ENCODE measurements at places on chromosomes 1 and 21. TPM values are rescaled to one million over a fixed set of nuclear protein-coding genes. Genes with fewer than 3 reads are reported as not detected.

- H3K4me3 ChIP-seq: no peak overlapping the region
- peaks cover 68% of the 10 kb centered on the region for H3K4me1 ChIP-seq
- H3K27me3 ChIP-seq: no peaks in the 10 kb centered on the region
- no peak for DNase-seq
These were observed 23.4 kb downstream of the SAMSN1 start for GRCh38 chr21:14522736-14523135.

DNA sequence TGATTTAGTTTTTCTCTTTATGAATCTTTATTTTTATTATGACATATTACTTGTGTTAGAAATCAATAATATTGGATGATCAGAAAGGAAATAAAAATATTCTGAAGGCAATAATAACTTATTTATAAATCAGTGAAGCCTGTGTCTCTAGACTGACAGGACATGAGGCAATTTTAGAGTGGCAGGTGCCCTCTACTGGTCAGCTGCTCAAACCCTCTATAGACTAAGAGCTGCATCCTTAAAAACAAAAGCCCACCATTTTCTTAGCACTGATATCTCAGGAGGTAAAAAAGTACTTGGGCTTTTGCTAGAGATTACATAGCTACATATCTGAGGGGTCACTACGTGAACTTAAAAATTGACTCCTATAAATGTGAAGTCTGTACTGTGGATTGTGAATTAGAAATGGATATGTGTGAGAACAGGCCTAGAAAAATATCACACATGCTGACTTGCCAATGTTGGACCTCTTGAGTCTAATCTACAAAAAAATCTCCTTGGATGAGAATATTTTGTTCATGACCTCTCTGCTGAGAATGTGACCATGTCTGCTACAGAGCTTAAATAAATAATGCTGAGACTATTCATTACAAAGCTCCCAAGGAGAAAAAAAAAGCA, 597.9 kb upstream of the ADAMTS5 start:
- H3K27me3 ChIP-seq: no peaks in the 10 kb centered on the region
- no peak overlapping the region for H3K27ac ChIP-seq
- H3K4me1 ChIP-seq: no peaks in the 10 kb centered on the region
- H3K4me3 ChIP-seq: no peak overlapping the region
- no peak for DNase-seq

GRCh38 chr1:210384625-210385024, 55.9 kb downstream of the HHAT start:
- H3K27me3 ChIP-seq: peaks cover 4% of the 10 kb centered on the region
- H3K4me3 ChIP-seq: no peak overlapping the region
- H3K4me1 ChIP-seq: no peaks in the 10 kb centered on the region
- no peaks in the 10 kb centered on the region for H3K36me3 ChIP-seq
- H3K27ac ChIP-seq: no peak overlapping the region

GRCh38 chr1:84869720-84870119, 23.3 kb downstream of the LPAR3 start:
- no peak overlapping the region for H3K27ac ChIP-seq
- H3K27me3 ChIP-seq: peaks cover 31% of the 10 kb centered on the region
- no peak overlapping the region for H3K4me3 ChIP-seq
- no peak for DNase-seq
- peaks cover 3% of the 10 kb centered on the region for H3K4me1 ChIP-seq

GRCh38 chr1:79004916-79005315, 1.6 kb downstream of the ADGRL4 start:
- no peak overlapping the region for H3K27ac ChIP-seq
- H3K36me3 ChIP-seq: no peaks in the 10 kb centered on the region
- DNase-seq: no peak
- no peaks in the 10 kb centered on the region for H3K27me3 ChIP-seq
- H3K4me3 ChIP-seq: no peak overlapping the region

GRCh38 chr1:63980740-63981407, 207.1 kb downstream of the ROR1 start:
- no peaks in the 10 kb centered on the region for H3K4me1 ChIP-seq
- H3K27ac ChIP-seq: no peak overlapping the region

DNA sequence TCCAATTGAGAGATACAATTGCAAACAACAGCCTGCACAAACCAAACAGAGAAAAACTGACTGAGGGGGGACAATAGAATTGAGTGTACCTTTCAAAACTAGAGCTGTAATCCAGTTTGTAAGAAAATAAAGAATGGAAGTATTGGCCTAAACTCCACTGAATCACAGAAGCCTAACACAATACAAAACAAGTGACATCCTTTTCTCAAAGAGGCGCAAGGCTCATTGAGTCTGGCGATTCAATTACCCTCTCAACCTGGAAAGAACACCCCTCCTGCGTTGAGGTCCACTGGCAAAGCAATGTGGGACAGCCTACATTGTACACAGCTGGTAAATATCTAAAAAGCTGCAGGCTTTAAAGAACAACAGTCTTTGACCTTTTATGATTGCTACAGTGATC, 182.6 kb downstream of the DPYD start:
- no peak overlapping the region for H3K27ac ChIP-seq
- H3K36me3 ChIP-seq: peaks cover 2% of the 10 kb centered on the region
- DNase-seq: no peak
- H3K4me3 ChIP-seq: no peak overlapping the region

- no peaks in the 10 kb centered on the region for H3K27me3 ChIP-seq
- no peak for DNase-seq
- no peak overlapping the region for H3K4me3 ChIP-seq
- H3K4me1 ChIP-seq: no peaks in the 10 kb centered on the region
These were observed 197.6 kb upstream of the TMPRSS15 start for GRCh38 chr21:18601146-18601545.

DNA sequence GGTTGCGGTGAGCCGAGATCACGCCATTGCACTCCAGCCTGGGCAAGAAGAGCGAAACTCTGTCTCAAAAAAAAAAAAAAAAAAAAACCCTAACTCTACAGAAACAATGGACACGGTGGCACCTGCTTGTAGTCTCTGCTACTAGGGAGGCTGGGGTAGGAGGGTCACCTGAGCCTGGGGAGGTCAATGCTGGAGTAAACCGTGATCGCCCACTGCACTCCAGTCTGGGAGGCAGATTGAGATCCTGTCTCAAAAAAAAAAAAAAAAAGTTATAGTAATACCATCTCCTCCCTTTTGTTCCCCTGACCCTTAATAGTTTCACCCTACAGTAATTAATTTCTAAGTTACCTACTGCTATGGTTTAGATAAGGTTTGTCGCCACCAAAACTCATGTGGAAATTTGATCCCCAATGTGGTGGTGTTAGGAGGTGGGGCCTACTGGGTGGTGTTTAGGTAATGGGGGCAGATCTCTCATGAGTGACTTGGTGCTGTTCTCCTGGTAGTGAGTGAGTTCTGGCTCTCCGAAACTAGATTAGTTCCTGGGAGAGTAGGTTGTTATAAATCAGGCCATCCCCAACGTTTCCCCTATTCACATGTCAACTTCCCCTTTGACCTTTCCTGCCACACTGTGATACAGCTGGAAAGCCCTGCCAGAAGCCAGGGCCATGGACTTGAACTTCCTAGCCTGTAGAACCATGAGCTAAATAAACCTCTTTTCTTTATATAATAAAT, 9.8 kb downstream of the FBXO42 start:
- H3K4me1 ChIP-seq: peaks cover 3% of the 10 kb centered on the region
- no peak overlapping the region for H3K27ac ChIP-seq
- no peaks in the 10 kb centered on the region for H3K27me3 ChIP-seq
- H3K4me3 ChIP-seq: no peak overlapping the region
- no peak for DNase-seq

DNA sequence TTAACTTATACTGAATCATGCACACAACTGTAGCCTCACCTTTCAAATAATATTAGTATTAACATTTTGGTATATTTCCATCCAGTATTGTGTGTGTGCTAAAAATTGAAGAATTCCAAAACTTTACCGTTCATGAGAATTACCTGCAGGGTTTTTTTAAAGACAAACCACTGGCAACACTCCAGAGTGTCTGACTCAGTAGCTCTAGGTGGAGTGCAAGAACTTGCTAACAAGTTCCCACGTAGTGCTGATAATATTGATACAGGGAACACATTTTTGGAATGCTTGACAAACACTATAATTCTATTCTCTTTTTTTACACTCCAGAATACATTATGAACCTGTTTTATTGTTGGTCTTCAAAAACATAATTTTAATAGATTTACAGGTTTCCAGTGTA, 27.7 kb upstream of the SLC5A9 start:
- no peaks in the 10 kb centered on the region for H3K36me3 ChIP-seq
- H3K27ac ChIP-seq: no peak overlapping the region
- no peak overlapping the region for H3K4me3 ChIP-seq
- no peaks in the 10 kb centered on the region for H3K4me1 ChIP-seq

- DNase-seq: no peak
- no peak overlapping the region for H3K27ac ChIP-seq
- H3K4me1 ChIP-seq: peaks cover 3% of the 10 kb centered on the region
- peaks cover 6% of the 10 kb centered on the region for H3K27me3 ChIP-seq
- H3K4me3 ChIP-seq: no peak overlapping the region
These were observed 93.5 kb downstream of the SIK1 start for GRCh38 chr21:43333298-43334062.

DNA sequence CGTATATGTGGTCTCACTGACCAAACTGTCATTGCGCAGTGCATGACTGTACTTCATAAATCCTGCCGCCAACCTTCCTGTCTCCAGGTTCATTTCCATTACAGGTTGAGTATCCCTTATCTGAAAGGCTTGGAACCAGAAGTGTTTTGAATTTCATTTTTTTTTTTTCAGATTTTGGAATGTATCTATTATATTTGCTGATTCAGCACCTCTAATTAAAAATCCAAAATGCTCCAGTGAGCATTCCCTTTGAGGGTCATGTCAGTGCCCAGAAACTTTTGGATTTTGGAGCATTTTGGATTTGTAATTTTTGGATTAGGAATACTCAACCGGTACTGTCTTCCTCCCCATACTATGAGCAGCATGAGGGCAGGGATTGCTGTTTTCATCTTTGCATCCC, 30.7 kb upstream of the RBBP5 start:
- H3K27me3 ChIP-seq: no peaks in the 10 kb centered on the region
- no peak overlapping the region for H3K4me3 ChIP-seq
- DNase-seq: no peak

- H3K4me1 ChIP-seq: no peaks in the 10 kb centered on the region
- peaks cover 2% of the 10 kb centered on the region for H3K27me3 ChIP-seq
- H3K36me3 ChIP-seq: no peaks in the 10 kb centered on the region
- H3K4me3 ChIP-seq: no peak overlapping the region
These were observed 10.2 kb upstream of the CDC42BPA start for GRCh38 chr1:227328405-227329019.

DNA sequence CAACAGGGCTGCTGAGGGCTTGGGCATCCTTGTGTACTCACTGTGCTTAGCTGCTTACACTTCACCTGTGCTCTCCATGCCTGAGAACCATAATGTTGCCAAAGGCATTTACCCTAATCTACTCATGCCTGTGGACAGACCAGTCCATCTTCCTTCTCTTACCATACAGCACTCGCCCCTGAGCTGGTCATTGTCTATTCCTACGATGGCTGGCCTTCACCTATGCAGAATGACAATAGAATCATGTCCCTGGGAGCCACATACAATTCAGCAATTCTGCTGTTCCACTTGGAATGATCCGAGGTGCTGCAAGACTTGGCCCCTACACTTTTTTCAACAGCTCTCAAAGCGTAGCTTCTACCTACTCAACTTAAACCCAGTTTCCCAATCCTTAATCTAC, 96.5 kb downstream of the PAPPA2 start:
- no peak overlapping the region for H3K4me3 ChIP-seq
- no peaks in the 10 kb centered on the region for H3K27me3 ChIP-seq
- H3K4me1 ChIP-seq: no peaks in the 10 kb centered on the region
- DNase-seq: no peak
- H3K27ac ChIP-seq: no peak overlapping the region

DNA sequence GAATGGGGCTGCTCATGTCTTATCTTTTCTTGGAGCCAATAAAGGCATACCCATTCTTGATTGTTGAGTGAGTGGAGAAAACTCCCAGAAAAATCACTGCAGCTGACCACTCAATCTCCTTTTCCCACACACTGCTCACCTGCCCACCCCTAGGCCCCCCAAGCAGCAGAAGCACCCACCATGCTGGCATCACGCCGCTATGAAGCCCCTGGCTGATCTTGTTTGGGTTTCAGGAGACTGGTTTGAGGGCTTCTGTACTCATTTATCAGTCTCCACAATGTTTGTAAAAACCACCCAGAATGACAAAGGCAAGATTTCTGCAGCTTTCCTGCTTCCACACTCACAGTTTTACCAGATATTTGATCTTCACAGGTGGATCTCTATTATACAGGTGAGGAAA, 33.5 kb upstream of the ATP2B4 start:
- DNase-seq: no peak
- H3K4me1 ChIP-seq: peaks cover 20% of the 10 kb centered on the region
- peaks cover 4% of the 10 kb centered on the region for H3K27me3 ChIP-seq
- H3K36me3 ChIP-seq: no peaks in the 10 kb centered on the region
- H3K27ac ChIP-seq: no peak overlapping the region

DNA sequence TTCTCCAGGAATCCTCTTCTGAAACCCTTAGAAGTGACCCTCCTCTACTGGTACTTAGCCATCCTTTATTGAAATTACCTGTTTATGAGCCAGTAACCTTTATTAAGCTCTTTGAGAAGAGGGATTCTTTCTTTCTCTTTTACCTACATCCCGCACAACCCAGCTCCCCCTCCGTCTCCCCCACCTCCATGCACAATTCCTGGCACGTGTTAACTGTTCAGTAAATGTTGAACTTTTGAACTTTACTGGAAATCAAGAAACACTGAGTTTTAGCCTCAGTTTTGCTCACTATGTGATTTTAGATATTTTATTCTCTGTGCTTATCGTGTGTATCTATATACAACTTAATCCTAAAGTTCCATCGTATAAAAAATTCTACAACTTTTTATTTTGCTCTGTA, 1.8 kb downstream of the TMED5 start:
- peak overlapping the region; percentile 98 for H3K27ac ChIP-seq
- H3K4me1 ChIP-seq: peaks cover 55% of the 10 kb centered on the region
- H3K4me3 ChIP-seq: peak overlapping the region; percentile 89
- H3K27me3 ChIP-seq: no peaks in the 10 kb centered on the region
- peaks cover 52% of the 10 kb centered on the region for H3K36me3 ChIP-seq

DNA sequence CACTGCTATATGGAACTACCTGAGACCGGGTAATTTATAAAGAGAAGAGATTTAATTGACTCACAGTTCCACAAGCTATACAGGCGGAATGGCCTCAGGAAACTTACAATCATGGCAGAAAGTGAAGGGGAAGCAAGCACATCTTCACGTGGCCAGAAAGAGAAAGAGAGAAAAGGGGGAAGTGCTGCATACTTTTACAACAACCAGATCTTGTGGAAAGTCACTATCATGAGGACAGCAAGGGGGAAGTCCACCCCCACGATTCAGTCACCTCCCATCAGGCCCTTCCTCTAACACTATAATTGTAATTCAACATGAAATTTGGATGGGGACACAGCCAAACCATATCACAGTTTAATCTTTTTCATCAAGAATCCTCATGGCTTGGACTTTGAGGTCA, 339.2 kb upstream of the AJAP1 start:
- H3K27ac ChIP-seq: no peak overlapping the region
- no peak for DNase-seq
- H3K4me3 ChIP-seq: no peak overlapping the region
- no peaks in the 10 kb centered on the region for H3K36me3 ChIP-seq
- H3K27me3 ChIP-seq: no peaks in the 10 kb centered on the region
- H3K4me1 ChIP-seq: no peaks in the 10 kb centered on the region

Gene CD1E
- not detected for total RNA-seq

Gene NUF2
- total RNA-seq: 69.9 TPM

Gene OR2L3
- total RNA-seq: not detected

Gene LCE1B
- total RNA-seq: not detected

Gene MXRA8
- total RNA-seq: 0.23 TPM

Gene PAQR6
- 5.6 TPM for total RNA-seq

Gene ARHGEF16
- not detected for total RNA-seq

Gene PPCS
- total RNA-seq: 48.4 TPM

Gene MLLT11
- total RNA-seq: 3.2 TPM

Gene KLHDC9
- total RNA-seq: 1.2 TPM

Gene SPATA1
- 4.0 TPM for total RNA-seq

Gene PTPRC
- 731 TPM for total RNA-seq

Gene OR2T11
- not detected for total RNA-seq

Gene C1orf115
- 1.5 TPM for total RNA-seq
